ENCODE measurements at places on chromosomes 1 and 21. TPM values are rescaled to one million over a fixed set of nuclear protein-coding genes. Genes with fewer than 3 reads are reported as not detected.

DNA sequence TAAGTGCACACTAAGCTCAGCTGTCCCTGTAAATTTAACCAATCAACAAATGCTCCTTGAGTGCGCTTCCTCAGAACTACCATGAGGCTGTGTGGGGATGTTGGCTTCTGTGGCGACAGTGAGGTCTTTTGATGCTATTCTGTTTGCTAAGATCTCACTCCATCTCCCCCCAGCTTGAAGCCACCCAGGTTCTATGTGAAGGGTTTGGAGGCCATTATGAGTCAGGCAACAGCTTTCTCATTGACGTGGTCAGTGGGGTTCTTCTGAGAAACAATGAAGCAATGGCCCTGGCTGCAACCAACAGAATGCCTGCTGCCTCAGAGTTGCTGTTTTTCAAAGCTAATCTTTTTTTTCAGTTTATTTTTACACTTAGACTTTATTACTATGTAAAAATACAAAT, 205.5 kb downstream of the PTBP2 start:
- no peak for DNase-seq

DNA sequence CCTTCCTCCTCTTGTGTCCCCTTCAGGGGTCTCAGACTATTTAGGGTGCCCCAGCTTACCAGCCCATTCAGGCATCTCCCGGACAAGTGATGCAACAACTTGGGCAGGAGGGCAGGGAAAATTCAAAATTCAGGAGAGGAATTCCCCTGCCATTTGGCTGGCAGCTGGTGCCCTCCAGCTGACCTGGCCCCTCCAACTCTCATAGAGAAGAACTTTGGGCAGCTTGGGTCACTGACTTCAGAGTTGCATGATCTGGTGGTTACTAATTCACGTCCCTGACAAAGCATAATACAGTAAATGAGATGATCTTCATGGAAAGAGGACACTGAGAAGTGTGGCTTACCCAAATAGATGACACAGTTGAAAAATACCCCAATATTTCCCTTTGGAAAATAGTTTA, at the start of gene FCAMR:
FCAMR (minus strand) TSS at position 15 of the 400 bp plus-strand sequence. CDS start 335 bp downstream, outside the sequence.
- DNase-seq = no peak

DNA sequence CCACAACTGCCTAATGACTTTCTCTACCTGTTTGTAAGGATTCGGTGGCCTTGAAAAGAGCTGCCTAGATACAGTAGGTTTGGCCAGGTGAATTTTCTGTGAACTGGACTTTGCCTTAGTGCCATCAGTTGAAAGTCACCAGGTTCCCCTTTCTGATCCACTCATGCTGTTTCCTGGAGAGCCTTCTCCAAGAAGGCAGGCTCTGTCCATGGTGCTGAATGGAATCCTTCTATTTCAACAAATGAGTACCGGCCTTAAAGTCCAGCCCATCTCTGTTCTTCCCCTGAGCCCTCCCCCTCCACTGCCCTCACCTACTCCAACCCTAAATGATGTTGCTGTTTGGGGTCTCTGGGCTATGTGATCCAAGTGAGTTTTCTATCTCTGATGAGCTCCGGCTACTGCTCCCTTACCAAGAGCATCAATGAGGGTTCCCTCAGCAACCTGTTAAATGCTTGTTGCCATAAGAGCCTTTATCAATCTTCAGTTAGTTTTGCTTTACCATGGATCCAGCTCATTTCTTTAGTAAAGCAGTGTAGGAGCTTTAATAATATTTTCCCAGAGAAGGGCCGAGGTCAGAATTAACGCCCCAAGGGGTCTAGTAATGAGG, 500.4 kb downstream of the PTPRU start:
- peak; percentile 21 for DNase-seq

- DNase-seq = no peak
Observed at GRCh38 chr21:32834916-32835235, 63.3 kb upstream of the PAXBP1 start.

- no peak for DNase-seq
Observed at GRCh38 chr1:94079989-94080388, 41.0 kb downstream of the ABCA4 start.

- no peak for DNase-seq
Observed at GRCh38 chr1:223765036-223765718, 52.8 kb downstream of the CAPN2 start.

GRCh38 chr1:156129687-156130577, 15.4 kb downstream of the LMNA start:
- DNase-seq = peak; percentile 98

DNA sequence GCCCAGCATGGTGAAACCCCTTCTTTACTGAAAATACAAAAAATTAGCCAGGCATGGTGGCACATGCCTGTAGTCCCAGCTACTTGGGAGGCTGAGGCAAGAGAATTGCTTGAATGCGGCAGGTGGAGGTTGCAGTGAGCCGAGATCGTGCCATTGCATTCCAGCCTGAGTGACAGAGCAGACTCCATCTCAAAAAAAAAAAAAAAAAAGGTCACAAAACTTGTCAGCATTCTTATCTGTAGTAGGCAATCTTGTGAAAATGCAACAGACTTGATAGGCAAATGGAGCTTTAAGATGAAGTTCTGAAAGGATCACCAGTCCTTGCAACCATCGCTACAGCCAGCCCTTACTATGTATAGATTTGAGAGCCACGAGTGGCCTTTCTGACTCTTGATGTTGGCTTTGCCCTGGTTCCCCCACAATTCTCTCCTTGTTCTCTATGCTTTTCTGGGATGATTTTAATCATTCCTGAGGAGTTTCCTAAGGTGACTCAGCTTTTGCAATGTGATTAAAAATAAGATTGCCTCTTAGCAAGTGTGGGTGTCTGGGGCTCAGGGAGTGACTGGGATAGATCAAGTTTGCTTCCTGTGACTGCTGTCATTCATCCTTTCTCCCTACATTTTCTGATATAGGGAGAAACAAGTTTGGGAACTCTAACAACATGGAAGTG, 7.1 kb upstream of the MAP1LC3C start:
- no peak for DNase-seq

DNA sequence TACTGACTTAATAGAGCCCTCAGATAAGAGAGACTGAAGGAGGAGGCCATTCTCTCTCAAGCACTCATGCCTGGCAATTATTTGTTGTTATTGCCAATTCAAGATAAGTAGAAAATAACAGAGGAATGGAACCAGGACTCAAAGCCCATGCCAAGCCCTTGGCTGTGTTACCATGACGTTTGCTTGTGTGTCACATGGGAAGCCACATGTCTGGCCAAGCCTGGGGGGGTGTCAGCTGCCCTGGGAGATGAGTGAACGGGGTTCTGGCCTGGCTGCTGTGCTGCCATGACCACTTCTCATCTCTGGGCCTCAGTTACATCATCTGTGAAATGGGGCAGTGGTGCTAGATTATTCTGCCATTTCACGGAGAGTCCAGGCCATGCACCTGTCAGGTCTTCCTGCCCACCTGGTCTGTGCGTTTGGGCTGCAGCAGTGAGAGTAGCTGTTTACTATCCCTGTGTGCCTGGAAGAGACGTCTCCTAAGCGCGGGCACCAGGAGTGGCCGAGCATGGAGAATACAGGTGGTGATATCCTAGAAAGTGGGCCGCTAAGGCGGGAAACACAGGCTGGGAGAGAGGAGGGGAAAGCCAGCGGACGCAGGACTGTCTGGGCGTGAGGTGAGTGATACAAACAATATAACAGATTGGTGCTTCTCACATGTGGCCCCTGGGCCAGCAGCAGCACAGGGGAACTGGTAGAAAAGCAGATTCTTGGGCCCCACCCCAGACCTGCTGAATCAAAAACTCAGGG, 67.8 kb downstream of the MAN1C1 start:
- no peak for DNase-seq

GRCh38 chr1:211638689-211639101, 36.7 kb downstream of the NEK2 start:
- peak; percentile 39 for DNase-seq

DNA sequence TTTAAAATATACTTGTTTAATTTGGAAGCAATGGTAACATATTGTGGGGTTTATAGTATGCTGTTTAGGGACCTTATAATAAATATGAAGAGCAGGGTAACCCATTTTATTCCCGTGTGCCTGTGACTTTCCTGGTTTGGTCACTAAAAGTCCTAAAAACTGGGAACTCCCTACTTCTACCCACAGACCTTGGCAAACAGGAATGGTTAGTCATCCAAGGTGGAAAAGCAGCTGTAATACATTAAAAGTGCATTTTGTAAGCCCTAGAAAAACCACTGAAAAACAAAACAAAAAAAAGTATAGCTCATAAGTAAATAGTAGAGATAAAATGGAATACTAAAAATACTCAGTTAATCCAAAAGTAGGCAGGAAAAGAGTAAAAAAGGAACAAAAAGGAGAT, 538.9 kb downstream of the LMO4 start:
- no peak for DNase-seq

- DNase-seq = no peak
Observed at GRCh38 chr1:218357211-218357892, 12.2 kb downstream of the TGFB2 start.

- DNase-seq = no peak
Observed at GRCh38 chr1:201364808-201365105, 12.7 kb downstream of the TNNT2 start.

DNA sequence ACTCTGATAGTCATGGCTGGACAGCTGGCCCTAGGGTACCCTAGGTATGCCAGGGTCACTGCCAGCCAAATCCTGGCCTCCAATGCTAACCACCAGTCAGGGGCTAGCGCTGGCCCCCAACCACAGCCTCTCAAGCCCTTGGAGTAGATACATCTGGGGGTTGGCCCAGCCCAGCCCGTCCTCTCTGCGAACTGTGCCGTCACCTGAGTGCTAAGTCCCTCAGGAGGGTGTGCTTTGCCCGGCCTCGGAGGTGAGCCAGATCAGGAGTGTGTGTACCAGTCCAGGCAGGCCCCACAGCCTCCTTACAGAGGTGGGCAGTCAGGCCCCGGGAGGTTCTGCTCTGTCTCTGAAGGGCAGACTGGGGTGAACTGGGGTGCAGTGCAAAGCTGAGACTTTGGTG, 34.0 kb upstream of the DISP3 start:
- DNase-seq = no peak

- DNase-seq = no peak
Observed at GRCh38 chr1:214377485-214377884, 96.5 kb downstream of the SMYD2 start.

- no peak for DNase-seq
Observed at GRCh38 chr1:62462370-62462769, 25.5 kb downstream of the USP1 start.

GRCh38 chr1:16727190-16728111, 12.9 kb upstream of the RNU1-4 start:
- DNase-seq = peak; percentile 52

DNA sequence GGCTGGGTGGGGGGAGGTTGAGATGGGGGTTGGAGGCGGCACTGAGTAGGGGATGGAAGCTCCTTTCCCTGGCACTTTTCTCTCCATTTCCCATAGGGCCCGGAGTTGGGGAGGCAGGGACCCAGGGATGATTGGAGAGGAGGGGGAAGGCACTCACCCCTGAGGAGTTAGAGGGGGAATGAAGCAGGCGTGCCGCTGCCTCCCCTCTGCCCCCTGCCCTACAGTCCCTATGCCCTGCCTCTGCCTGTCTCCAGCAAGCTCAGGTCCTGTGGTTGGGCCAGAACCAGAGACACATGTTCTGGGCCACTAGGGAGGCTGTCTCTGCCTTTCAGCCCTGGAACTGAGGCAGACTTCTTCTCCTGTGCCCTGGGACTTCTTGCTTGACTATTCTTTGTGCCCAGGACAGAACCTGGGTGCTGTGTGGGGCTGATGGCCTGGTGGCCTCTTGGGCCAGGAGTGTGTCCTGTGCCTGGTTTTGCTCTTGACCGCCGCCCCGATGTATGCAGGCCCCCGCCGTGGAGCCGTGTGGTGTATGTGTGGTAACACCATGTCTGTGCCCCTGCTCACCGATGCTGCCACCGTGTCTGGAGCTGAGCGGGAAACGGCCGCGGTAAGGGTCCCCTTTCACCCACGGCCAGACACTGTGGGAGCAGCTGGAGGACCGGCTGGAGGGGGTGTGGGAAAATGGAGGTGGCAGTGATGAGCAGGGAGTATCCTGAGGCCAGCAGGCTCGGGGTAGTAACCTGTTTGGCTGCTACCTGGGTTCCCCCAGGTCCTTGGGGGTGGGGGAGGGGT, 1.4 kb downstream of the LYPLA2 start:
- no peak for DNase-seq

- DNase-seq = no peak
Observed at GRCh38 chr1:67342076-67342890, 34.6 kb downstream of the IL12RB2 start.

GRCh38 chr1:186142159-186142558, 232.9 kb downstream of the TPR start:
- no peak for DNase-seq

- DNase-seq = no peak
Observed at GRCh38 chr21:18488252-18488651, 84.7 kb upstream of the TMPRSS15 start.

GRCh38 chr21:35441868-35442582, 392.9 kb upstream of the RUNX1 start:
- no peak for DNase-seq

GRCh38 chr1:5272325-5272724, 617.9 kb downstream of the AJAP1 start:
- DNase-seq = no peak

- DNase-seq = no peak
Observed at GRCh38 chr21:16159213-16159970, 429.6 kb downstream of the USP25 start.

DNA sequence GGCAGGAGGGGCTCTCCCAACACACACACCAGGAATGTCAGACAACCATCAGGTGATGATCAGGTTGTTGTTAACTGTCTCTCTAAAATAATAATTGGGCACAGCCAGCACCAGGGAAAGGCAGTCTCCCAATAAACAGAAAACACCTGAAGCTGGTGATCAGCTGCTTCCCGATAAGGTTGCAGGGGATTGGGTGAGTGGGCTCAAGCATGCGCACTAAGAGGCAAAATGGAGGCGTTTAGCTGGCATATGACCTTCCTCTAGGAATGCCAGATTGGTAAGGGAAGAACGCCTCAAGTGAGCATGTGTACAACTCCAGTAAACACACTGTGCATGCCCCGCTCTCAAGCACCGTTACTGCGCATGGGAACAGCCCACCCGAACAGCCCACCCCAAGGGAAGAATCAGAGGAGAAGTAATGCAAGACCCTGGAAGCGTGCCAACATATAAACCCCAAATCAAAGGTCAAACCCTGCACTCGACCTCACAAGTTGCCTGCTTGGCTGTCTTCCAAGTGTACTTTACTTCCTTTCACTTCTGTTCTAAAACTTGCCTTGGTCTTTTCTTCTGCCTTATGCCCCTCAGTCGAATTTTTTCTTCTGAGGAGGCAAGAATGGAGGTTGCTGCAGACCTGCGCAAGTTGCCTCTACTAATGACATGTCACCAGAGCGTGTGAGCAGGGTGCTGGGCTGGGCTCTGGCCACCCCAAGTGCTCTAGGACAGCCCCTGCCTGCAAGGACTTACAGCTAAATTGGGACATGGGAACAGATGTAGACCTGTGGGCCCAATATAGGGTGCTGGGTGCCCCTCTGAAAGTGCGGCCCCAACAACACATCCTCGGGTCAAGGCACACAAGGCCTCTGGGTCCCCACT, 200.8 kb downstream of the RHOU start:
- DNase-seq = no peak

- no peak for DNase-seq
Observed at GRCh38 chr1:219965285-219966070, 37.1 kb upstream of the SLC30A10 start.

PEF1 gene
- total RNA-seq = 39.9 TPM

KDF1 gene
- total RNA-seq = not detected

GPR61 gene
- 0.30 TPM for total RNA-seq

GON4L gene
- 33.9 TPM for total RNA-seq

DMRTA2 gene
- total RNA-seq = 10.7 TPM

SH2D1B gene
- not detected for total RNA-seq

DIPK1A gene
- 15.0 TPM for total RNA-seq

LCE1F gene
- not detected for total RNA-seq

GJC2 gene
- 0.72 TPM for total RNA-seq

OR14K1 gene
- total RNA-seq = not detected

KIF14 gene
- total RNA-seq = 29.4 TPM

TSPAN2 gene
- total RNA-seq = 0.05 TPM

F5 gene
- total RNA-seq = not detected

Data from NCI-H460 (cell line).